ENCODE measurements at places on chromosomes 2 and 18.

DNA sequence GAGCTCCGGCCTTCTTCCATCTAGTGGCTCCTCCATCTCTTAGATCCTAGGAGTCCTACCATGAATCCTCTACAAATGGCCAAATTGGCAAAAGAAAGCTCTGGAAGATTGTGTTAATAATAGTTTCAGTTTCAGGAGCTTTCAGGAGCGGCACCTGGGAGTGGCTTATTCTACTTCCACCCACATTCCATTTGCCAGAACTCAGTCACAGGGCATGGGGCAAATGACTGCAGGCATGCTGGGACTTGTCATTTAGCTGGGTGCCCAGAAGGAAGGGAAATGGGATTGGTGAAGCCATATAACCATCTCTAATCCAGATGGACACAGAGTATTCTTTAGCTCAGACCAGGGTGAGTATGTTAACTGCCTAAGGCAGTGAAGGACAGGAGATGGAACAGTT is 3.6 kb upstream of the LRATD1 start:
- no peak for DNase-seq

GRCh38 chr18:59846814-59847490 is 52.8 kb upstream of the PMAIP1 start:
- no peak for DNase-seq

DNA sequence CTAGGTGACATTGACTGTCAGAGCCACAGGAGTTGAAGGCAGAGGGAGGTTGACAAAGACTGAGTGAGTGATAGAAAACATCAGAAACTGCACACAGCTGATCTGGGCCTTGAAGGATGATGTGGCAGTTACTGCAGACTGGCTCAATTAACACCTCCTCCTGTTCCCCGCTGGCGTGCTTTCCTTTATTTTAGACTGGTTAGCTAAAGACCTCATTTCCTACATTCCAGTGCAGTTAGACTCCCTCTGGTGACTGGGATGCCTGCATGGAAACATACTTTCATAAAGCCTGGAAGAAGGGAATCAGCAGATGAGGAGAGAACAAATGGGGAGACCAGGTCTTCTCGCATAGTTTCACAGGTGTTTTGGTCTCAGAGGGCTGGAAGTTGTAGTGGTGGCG is 7.1 kb downstream of the TPGS2 start:
- no peak for DNase-seq

GRCh38 chr2:64462940-64463700 is 9.2 kb downstream of the LGALSL start:
- no peak for DNase-seq

GRCh38 chr2:9991221-9991620 is 39.7 kb downstream of the GRHL1 start:
- DNase-seq = no peak

DNA sequence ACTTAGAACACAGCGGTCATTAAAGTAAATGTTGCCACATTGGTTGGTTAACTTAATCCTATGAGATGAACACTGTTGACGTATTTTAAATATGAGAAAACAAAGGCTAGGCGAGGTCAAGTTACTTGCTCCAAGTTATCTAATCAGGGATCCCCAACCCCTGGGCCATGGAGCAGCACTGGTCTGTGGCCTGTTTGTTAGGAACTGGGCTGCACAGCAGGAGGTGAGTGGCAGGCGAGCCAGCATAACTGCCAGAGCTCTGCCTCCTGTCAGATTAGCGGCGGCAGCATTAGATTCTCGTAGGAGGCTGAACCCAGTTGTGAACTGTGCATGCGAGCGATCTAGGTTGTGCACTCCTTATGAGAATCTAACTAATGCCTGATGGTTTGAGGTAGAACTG is 878.9 kb downstream of the CPS1 start:
- no peak for DNase-seq

GRCh38 chr2:160940699-160941098 is 219.5 kb upstream of the TANK start:
- DNase-seq = no peak

GRCh38 chr18:21599585-21600525 is 649 bp downstream of the ESCO1 start:
- peak; percentile 22 for DNase-seq

DNA sequence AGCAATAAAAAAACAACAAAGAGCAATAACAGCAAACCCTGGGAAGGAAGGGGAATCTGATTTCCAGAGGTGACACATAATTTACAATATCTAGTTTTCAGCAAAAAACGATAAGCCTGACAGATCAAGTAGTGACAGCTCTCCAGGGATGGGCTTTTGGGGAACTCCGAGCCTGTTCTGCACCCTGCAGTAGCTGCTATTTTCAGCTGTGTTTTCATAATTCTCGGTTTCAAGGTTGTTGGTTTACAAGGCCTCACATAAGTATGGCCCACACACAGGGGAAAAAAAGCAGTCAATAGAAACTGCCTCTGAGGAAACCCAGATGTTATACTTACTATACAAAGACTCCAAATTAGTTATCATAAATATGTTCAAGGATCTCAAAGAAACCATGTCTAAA is 67.7 kb upstream of the CTLA4 start:
- no peak for DNase-seq

DNA sequence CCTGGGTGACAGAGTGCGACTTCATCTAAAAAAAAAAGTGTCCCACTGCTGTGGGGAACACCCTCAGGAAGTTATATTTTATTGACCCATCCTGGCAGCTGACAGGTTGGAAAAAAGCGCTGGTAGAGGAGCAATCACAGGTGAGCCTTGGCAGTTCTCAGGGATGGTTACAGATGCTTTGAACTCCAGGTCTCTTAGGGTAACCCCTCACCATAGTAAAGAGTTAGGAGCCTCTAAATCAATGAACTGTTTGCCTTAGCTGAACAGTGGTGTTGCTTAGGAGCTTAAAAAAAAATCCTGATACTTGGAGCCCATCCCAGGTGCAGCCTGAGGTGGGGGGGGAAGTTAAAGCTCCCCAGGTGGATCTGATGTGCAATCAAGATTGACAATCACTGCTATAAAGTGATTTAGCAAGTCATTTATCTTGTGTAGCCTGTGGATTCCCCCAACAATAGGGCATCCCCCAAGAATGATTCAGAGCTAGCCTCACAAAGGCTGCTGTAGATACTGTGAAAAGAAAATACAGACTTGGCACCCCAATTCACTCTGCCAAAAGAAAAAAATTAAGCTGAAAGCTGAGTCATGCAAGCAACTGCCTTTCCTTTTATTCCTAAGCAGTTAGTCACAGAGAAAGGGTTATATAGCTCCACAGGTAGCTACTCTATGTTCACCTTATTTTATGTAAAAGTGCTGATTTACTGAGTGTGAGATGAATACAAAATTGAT is 14.8 kb downstream of the SLC16A14 start:
- DNase-seq = no peak

DNA sequence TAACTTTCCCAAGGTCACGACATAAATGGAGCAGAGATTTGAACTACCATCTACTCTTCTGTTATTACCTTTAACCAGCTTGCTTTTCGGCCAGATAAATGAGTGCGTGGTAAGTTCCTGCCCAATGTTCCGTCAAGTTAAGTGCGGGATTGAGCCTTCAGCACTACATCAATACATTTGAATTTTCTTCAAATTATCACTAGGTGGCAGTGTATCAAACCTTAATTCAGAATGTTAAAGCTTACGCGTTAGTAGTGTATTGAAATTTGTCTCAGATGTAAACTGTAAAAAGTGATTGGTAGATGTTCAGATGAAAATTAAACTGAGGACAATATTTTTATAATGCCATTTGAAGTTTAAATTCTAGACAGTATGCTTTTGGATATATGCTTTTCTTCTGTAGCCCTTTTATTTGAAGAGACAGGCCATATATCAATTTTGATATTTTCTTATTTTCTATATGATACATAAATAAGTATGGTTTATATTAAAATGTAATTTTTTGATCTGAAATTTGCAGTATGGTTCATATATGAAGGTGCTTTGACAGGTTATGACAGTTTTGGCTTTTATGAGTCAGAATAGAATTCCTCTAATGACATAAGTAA is 681.3 kb downstream of the ADCYAP1 start:
- DNase-seq = no peak

DNA sequence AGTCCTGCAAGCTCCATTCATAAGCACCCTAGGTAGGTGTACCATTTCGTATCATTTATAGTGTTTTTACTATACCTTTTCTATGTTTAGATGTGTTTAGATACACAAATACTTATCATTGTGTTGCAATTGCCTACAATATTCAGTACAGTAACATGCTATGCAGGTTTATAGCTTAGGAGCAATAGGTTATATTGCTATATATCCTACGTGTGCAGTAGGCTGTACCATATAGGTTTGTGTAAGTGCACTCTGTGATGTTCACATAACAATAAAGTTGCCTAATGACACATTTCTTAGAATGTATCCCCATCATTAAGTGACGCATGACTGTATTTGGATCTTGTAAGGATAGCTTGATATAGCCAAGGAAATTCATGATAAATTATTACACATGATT is 88.6 kb upstream of the CDH20 start:
- DNase-seq = no peak

DNA sequence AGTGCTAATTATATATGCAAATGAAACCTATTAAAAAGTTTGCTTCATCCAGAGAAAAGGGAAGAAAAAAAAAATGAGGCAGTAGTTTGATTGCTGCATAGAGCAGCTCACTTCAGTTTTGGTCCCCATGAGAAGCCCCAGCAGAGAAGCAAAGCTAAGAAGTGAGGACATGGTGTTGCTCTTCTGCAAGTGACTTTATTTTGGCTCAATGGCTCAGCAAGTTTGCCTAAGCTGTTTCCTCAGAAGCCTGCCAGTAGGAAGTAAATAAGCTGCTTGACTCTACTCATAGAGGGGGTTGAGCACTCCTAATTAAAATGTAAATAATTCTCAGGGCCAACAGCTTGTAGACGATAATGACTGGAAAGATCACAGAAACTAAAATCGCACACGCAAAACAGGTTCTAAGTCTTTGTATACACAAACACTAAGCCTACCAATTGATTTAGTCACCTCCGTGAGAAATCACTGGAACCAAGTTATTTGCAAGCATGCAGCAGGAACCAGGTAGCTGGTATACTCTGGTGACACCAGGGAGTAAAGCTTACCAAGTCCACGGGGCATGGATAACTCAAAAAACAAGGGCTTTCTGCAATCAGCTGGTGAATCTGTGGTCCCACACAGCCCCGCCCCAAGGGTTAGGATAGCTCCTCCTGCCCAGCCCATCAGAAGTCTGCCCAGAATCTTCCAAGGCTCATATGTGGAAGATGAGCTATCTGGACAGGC is 39.7 kb upstream of the NABP1 start:
- DNase-seq = peak; percentile 35

DNA sequence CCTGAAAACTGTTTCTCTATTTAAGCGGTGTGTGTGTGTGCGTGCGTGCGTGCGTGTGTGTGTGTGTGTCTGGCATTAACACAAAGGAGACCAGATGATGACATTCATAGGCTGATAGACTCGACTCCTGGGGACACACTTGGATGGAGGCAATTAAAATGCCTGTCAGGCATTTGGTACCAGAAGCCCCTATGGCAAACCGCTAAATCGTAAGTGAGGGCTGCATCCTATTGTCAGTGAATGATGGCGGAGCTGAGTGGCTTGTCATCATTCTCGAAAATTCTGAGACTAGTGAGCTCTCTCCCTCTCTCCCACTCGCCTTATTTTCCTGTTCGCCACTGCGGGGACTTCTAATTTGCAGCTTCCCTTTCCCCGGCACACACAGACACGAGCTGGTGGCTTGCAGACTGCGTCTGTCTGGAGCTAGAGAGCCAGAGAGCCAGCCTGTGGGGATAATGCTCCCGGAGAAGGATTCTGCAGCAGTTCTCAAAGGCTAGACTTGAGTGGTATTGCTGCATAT is 155.4 kb downstream of the MAP2 start:
- no peak for DNase-seq

DNA sequence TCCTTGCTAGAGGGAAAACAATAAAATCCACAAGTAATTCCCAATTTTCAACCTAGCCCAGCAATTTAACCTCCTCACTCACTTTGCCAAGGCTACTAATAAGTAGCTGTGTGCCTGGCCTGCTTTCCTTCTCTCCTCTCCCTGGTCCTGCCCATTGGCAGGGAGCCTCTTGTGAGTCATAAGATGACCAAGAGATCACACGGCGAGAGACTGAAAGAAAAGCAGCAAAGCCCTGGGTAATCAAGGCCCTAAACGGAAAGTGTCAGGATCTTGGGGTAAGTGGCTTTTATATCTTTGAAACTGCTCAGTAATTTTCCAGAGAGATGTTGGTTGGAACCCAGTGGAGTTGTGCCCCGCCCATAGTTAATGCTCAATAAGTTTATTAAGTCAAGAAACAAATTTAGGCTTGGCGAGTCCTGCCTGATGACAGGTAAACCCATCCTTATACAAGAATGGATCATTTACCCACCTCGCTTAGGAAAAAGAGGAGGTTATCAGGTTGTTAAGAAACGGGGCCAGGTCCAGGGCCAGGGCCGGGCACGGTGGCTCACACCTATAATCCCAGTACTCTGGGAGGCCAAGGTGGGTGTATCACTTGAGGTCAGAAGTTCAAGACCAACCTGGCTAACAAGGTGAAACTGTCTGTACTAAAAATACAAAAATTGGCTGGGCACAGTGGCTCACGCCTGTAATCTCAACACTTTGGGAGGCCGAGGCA is 10.0 kb upstream of the ADAM17 start:
- no peak for DNase-seq

GRCh38 chr2:237558961-237559641 is 7.3 kb upstream of the PRLH start:
- DNase-seq = no peak

- DNase-seq = no peak
Observed at GRCh38 chr18:2805970-2806943, 40.5 kb upstream of the EMILIN2 start.

GRCh38 chr2:181892799-181893435 is 1.4 kb downstream of the ITPRID2 start:
- DNase-seq = no peak

- DNase-seq = no peak
Observed at GRCh38 chr2:179172894-179173293, 91.7 kb downstream of the SESTD1 start.

DNA sequence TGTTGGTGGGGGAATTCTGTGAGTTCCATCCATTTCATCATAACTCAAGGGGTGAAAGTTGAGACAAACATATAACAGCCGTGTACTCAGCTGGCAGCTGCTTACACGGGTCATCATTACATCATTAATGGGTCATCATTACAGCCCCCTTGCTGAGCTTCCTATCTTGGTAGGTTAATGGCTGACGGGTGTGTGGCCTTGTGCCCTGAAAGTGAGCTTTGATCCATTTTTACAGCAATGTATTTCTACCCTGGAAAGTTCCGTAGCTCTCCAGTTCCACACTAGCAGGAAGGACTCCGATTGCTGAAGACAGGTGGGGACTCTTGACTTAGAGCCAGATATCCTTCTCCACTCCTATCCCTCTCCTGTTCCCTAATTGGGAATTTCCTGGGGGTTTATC is 105.2 kb upstream of the DLX2 start:
- DNase-seq = no peak

DNA sequence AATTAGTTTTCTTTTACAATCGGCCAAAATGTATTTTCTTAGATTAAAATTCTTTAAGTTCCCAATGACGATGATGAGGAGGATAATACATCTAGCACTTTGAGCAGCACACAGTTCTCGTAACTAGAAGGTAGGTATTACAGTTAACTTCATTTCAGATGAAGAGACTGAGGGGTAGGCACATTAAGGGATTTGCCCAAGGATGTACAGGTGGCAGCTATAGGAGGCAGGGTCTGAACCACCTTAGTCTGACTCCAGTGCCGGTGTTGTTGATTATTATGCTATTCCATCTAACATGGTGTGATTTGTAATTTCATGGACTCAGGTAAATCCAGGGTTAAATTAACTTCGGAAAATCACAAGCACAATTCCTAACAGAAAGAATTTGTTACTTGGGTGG is 1.1 kb downstream of the CD28 start:
- no peak for DNase-seq

Data from DND-41 (cell line).